Cardiac muscle cell (in vitro differentiated cells and primary cell): ENCODE measurements at places on chromosomes 13 and 19. TPM values are rescaled to one million over a fixed set of nuclear protein-coding genes. Genes with fewer than 3 reads are reported as not detected.

MZT1 gene
- total RNA-seq, result 6.5 and 12.4 TPM in 2 replicates

- no peak for DNase-seq
- H3K27me3 ChIP-seq, result no peaks in the 10 kb centered on the region
- no peak overlapping the region for H3K4me3 ChIP-seq
- no peaks in the 10 kb centered on the region for H3K4me1 ChIP-seq
These were observed 97.2 kb upstream of the EDNRB start for GRCh38 chr13:78015782-78016181.

DNA sequence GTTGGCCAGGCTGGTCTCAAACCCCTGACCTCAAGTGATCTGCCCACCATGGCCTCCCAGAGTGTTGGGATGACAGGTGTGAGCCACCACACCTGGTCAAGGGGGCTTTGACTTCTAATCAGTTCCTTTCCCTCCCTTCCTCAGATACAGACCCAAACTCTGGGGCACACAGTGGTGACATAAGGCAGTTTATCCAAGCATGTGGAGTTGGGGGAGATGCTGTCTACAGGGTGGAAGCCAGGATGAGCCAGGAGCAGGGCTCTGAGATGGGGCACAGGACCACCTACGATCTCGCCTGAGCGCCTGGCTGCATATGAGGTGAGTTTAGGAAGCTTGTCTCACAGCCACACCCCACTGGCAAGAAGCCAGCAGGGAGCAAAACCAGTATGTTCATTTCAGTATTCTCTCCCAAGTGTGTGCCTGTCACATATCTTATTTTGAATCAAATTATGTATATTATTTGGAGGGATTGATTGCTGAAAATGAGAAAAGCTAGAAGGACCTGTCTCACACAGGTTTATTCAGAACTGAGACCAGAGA is 67.7 kb downstream of the KCTD15 start:
- no peaks in the 10 kb centered on the region for H3K36me3 ChIP-seq
- no peak overlapping the region for H3K4me3 ChIP-seq
- no peaks in the 10 kb centered on the region for H3K27me3 ChIP-seq
- peaks cover 27% of the 10 kb centered on the region for H3K4me1 ChIP-seq
- no peak for DNase-seq

DNA sequence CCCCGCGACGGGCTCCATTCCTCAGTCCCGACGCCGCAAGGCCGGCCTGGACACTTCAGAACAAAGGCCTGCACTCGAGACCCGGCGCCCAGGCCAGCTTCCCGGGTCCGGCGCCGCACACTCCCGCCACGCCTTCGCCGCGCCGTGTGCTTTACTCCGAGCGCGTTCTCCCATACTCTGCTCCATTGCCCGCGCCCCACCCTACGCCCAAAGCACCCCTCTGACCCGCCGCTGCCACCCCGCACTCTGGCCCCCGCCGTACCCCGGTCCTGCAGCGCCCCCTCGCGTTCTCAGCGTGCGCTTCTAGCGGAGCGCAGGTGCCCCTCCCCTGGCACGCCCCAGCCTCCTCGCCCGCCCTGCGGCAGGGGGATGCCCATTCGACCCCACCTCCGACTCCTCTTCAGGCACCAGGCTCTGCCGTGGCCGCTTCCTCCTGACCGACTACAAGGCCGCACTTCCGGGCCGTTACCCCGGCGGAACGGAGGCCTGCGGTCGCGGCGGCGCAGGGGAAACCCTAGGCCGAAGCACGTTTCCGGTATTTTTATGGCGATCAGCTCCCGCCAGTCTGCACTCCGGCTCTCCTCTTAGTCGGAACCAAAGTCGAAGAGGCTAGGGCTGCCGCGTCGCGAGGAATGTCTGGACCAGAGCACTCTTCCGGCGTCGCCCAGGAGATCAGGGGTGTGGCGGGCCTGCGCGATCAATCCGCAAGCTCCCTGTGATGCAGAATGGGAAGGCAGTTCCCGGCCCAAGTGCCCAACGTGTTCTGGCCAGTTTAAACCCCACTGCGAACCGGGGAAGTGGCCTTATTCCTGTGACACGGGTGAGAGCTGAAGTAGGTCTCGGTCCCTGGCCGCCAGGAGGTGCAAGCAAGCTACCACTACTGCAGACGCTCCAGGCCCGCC is at the start of gene ZBTB45:
Gene ZBTB45, minus strand, starts transcription at position 456 of the 902 bp plus-strand sequence. CDS start 2,137 bp downstream, outside the sequence.
- H3K4me3 ChIP-seq, result peak within 1 kb of the TSS; percentile 76
- peaks cover 13% of the 10 kb centered on the region for H3K36me3 ChIP-seq
- H3K4me1 ChIP-seq, result peaks cover 15% of the 10 kb centered on the region
- peak; percentile 98 for DNase-seq

- H3K4me1 ChIP-seq, result no peaks in the 10 kb centered on the region
- no peak overlapping the region for H3K27ac ChIP-seq
- no peak for DNase-seq
These were observed 20.4 kb downstream of the DGKH start for GRCh38 chr13:42068886-42069285.

CYP4F12 gene
- total RNA-seq, result not detected in 2 replicates

GRCh38 chr19:5074407-5074806 is 105.5 kb downstream of the KDM4B start:
- no peaks in the 10 kb centered on the region for H3K27me3 ChIP-seq
- no peak for DNase-seq
- H3K4me3 ChIP-seq, result no peak overlapping the region
- peaks cover 6% of the 10 kb centered on the region for H3K36me3 ChIP-seq

DNA sequence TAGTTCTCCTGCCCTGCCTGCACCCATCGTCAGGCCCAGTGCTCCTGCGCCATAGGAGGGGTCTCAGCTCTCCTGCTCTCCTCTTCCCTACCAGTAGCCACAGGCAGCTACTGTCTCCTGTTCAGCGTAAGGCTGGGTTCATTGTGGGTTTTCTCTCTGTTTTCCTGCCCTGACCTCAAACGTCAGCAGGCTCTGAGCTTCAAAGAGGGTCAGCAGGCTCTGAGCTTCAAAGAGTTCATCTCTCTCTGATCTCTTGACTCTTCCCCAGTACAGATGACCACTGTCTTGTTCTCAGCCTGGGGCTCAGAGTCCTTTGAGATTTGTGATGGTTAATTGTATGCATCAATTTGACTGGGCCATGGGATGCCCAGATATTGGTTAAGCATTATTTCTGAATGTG is 4.6 kb upstream of the CPB2 start:
- no peaks in the 10 kb centered on the region for H3K27me3 ChIP-seq
- no peak overlapping the region for H3K4me3 ChIP-seq
- no peak for DNase-seq
- no peak overlapping the region for H3K27ac ChIP-seq
- H3K36me3 ChIP-seq, result no peaks in the 10 kb centered on the region

DNA sequence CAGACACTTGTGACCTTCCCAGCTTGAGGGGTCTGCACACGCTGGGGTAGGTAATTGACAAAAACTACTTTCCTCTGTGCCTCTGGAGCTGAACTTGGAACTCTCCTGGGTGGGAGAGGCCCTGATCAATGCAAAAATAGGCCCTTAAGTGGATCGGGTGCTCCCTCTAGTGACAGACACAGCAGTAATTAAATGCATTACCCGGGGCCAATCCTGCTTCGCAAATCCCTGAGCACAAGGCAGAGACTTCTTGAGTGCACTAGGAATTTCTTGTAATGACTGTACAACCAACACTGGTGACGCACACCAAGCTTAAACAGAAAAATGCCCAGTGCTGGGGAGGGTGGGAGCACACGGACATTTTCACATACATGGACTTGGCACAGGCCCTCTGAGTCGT is 10.6 kb upstream of the UBE2S start:
- H3K27ac ChIP-seq, result no peak overlapping the region
- H3K4me3 ChIP-seq, result no peak overlapping the region
- peaks cover 6% of the 10 kb centered on the region for H3K27me3 ChIP-seq
- no peaks in the 10 kb centered on the region for H3K4me1 ChIP-seq
- no peaks in the 10 kb centered on the region for H3K36me3 ChIP-seq

PALM3 gene
- total RNA-seq, result 0.25 and 0.30 TPM in 2 replicates

ZNF600 gene
- 1.6 and 2.0 TPM in 2 replicates for total RNA-seq

- peaks cover 20% of the 10 kb centered on the region for H3K4me1 ChIP-seq
- H3K27ac ChIP-seq, result peak overlapping the region; percentile 47
- H3K4me3 ChIP-seq, result no peak overlapping the region
- no peak for DNase-seq
- H3K27me3 ChIP-seq, result no peaks in the 10 kb centered on the region
- peaks cover 5% of the 10 kb centered on the region for H3K36me3 ChIP-seq
These were observed 1.5 kb upstream of the PRR12 start for GRCh38 chr19:49589502-49589905.

GRCh38 chr19:38361633-38362075 is 12.7 kb upstream of the PSMD8 start:
- no peaks in the 10 kb centered on the region for H3K36me3 ChIP-seq
- no peaks in the 10 kb centered on the region for H3K4me1 ChIP-seq
- peak; percentile 92 for DNase-seq
- H3K27me3 ChIP-seq, result peaks cover 36% of the 10 kb centered on the region
- H3K27ac ChIP-seq, result no peak overlapping the region

DNA sequence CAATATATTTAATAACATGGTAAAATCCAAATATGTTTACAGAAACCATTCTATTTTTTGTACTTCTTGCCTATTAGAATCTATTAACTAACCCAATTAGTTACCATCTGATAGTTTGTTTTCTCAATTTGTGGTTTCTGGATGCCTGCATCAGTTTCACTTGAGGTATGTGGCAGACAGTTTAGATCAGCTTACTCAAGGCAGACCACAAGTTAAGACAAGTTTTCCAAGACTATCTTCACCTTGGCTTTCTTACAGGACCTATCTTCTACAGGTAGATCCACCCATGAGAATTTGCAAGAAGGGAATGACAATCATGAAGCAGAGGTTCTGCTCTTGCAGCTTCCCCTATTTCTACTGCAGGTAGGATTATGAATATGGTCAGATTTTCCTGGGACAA is 458.6 kb downstream of the DACH1 start:
- no peak overlapping the region for H3K27ac ChIP-seq
- H3K36me3 ChIP-seq, result no peaks in the 10 kb centered on the region
- no peak for DNase-seq
- no peaks in the 10 kb centered on the region for H3K27me3 ChIP-seq
- H3K4me1 ChIP-seq, result no peaks in the 10 kb centered on the region

- H3K4me1 ChIP-seq, result peaks cover 4% of the 10 kb centered on the region
- no peaks in the 10 kb centered on the region for H3K36me3 ChIP-seq
- no peak overlapping the region for H3K27ac ChIP-seq
- DNase-seq, result no peak
- no peaks in the 10 kb centered on the region for H3K27me3 ChIP-seq
These were observed 5.3 kb downstream of the ABCA7 start for GRCh38 chr19:1045247-1045603.

DNA sequence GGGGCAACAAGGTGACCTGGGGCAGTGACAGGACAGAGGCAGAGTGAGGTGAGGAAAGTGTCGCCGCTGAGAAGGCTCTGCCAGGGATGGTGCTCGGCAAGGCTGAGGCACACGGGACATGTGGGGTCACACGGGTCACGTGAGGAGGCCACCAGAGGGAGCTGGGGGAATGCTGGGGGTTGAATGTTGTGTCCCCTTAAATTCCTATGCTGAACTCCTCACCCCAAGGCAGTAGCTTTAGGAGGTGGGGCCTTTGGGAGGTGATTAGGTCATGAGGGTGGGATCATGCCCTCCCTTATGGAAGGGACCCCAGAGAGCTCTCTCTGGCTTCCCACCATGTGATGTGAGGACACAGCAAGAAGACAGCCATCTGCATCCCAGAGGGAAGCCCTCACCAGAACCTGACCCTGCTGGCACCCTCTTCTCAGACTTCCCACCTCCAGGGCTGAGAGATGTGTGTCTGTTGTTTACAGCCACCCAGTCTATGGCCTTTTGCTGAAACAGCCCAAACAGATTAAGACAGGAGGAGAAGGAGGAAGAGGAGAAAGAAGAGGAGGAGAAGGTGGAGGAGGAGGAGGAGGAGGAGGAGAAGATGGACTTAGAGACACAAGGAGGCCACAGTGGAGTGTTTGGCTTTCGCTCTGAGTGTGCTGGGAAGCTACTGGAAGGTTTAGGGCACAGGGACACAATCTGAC is 35.4 kb downstream of the RFX2 start:
- H3K4me1 ChIP-seq, result no peaks in the 10 kb centered on the region
- no peaks in the 10 kb centered on the region for H3K27me3 ChIP-seq
- H3K4me3 ChIP-seq, result no peak overlapping the region
- no peaks in the 10 kb centered on the region for H3K36me3 ChIP-seq

DNA sequence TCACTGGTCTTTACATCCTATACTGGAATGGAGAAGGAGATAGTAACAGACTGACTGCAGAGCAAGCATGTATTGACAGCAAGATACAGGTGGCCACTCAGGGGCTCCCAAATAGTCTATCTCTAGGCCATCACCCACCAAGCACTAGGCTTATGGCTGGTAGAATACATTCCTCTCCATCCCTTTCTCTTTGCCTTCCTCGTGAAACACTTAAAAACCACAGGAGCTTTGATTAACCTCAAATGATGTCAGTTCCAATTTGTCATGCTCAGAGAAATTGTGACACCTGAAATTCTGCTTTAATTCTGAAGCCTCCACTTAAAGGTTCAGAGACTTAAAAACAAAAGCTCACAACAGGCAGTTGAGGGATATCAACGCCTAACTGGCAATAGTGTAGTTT is 17.2 kb downstream of the ENOX1 start:
- no peak overlapping the region for H3K4me3 ChIP-seq
- H3K36me3 ChIP-seq, result no peaks in the 10 kb centered on the region
- peaks cover 18% of the 10 kb centered on the region for H3K27me3 ChIP-seq
- H3K4me1 ChIP-seq, result peaks cover 9% of the 10 kb centered on the region
- DNase-seq, result no peak

- no peaks in the 10 kb centered on the region for H3K36me3 ChIP-seq
- peaks cover 4% of the 10 kb centered on the region for H3K4me1 ChIP-seq
- H3K27ac ChIP-seq, result no peak overlapping the region
- no peaks in the 10 kb centered on the region for H3K27me3 ChIP-seq
- peak; percentile 88 for DNase-seq
These were observed 4.1 kb upstream of the EML2 start for GRCh38 chr19:45643024-45643926.

MEX3D gene
- total RNA-seq, result 49.7 and 65.6 TPM in 2 replicates
